ENCODE measurements at places on chromosomes 5 and 9.

DNA sequence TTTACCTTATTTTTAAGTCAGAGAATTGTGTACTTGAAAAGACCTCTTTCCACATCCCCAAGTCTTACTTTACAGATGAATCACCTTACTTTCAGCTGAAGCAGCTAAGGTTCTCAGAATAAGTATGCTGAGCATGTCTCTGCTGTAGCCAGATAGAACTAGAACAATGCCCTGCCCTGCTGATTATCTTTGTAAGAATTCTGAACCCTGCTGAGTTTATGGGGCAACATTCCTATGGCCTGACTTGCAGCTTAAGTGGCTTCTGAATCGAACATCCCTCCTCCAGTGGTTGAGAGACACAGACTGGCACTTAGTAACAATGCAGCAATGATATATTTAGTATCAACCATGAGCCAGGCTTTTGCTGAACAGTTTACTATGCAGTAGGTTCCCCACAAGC lies 592.0 kb upstream of the WWC1 start:
- peak; percentile 100 for DNase-seq

DNA sequence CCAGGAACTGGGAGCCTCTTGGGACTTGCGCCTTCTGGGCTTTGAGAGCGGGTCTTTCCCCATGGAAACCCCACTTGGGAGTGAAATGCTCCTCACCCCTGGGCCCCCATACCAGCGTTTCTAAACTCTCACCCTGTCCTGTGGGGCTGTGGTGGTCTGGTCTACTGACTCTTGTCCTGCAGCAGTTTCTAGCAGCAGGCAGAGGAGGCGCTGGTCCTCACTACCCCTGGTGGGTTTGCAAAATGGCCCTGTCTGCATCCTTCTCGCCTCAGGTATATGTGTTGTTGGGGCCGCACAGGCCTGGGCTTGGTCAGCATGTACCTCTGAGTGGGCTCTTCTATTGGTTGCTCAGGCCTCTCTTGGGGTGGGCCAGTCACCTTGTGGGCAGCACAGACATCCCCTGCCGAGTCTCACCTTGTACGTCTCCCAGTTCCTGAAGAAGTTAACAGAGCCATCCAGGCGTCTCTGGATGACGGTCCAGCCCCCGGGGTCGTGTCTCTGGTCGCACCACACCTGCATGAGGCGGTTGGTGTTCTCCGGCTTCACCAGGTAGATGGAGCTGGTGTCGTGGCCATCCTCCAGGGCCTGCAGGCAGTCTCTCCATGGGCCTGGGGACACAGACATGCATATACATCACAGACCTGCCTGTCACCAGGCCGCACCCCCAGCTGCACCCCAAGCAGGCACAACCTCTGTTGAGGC lies 29.0 kb downstream of the ANGPTL2 start:
- no peak for DNase-seq

DNA sequence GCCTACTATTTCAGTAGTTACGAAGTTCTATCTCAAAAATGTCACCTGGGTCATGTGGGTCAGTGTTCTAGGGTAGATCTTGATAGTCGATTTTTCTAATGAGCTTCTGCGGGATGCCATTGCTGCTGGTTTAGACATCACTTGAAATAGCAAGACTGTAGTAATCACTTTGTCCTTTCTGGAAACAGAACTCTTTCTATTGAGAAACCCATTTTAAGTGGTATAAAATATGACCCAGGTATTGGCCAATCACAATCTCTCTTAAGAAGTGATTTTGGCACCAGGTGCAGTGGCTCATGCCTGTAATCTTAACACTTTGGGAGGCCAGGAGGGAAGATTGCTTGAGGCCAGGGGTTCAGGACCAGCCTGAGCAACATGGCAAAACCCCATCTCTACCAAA lies 17.6 kb downstream of the ARRDC3 start:
- no peak for DNase-seq

GRCh38 chr5:110757118-110757729 lies 18.4 kb downstream of the SLC25A46 start:
- DNase-seq: no peak

GRCh38 chr9:114247491-114247890 lies 75.4 kb upstream of the ORM1 start:
- DNase-seq: no peak

GRCh38 chr9:73736270-73736669 lies 584.6 kb downstream of the ANXA1 start:
- DNase-seq: no peak

DNA sequence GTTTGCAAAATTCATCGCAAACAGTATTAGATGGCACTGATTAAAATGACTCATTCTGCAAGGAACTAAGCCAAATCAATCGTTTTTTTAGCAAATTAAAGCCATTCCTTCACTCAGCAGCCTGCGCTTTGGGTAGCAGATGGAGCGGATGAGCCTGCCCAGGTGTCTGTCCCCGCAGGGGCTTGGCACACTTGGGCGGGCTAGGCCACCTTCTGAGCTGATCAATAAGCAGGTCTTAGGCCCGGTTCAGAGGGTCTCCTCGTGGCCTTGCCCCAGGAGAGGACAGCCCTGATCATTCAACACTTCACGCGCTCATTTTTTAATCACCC lies 78.0 kb upstream of the FCN1 start:
- DNase-seq: no peak

DNA sequence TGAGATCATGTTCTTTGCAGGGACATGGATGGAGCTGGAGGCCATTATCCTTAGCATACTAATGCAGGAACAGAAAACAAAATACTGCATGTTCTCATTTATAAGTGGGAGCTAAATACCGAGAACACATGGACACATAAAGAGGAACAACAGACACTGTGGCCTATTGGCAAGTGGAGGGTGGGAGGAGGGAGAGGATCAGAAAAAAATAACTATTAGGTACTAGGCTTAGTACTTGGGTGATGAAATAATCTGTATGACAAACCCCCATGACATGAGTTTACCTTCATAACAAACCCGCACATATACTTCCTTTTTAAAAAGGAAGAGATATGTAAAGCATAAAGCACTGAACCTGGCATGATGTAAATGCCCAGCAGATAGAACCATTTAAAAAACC lies 99.0 kb downstream of the MEGF10 start:
- DNase-seq: no peak

All from kidney epithelial cell (primary cell).